Lower lobe of right lung (tissue), 2 donors: ENCODE measurements at places on chromosomes 13 and 19. TPM values are rescaled to one million over a fixed set of nuclear protein-coding genes. Genes with fewer than 3 reads are reported as not detected.

The CRB3 gene
- total RNA-seq: 36.3 TPM

DNA sequence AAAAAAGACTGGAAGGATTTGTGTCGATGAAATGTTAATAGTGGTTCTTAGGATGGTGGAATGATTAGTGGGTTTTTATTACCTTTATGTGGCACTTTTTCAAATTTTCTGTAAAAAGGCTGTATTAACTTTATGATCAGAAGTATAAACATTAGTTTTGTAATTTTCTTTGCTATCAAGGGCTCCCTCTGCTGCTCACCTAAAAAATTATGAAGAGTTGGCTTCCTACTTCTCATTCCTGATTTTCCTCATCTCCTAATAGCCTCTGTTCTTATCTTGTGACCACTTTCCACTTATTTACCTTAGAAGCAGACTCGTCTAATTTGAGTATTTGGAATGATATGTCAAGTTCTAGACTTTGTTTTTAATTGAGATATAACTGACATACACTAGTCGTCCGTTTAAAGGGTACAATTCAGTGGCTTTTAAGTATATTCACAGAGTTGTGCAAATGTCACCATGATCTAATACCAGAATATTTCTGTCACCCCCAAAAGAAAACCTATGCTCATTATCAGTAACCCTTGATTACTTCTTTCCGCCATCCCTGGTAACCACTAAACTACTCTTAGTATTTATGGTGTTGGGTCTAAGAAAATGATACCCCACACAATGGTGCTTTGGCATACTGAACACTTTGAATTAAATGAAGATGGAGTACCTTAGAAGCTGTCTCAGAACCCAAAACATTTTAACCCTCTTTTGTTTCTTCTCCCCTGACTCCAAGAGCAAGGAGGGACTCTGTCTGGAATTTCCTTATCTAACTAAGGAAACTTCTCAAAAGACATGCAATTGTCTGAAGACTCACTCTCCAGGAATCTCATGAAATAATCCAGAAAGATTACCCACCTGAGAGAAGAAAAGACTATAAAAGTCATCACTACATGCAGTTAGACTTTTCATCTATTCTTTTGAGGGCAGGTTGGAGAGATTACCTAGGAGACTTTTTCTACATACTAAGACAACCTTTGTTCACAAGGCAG, 311.3 kb downstream of the DLEU7 start:
- no peaks in the 10 kb centered on the region for H3K36me3 ChIP-seq
- no peak for DNase-seq
- H3K4me3 ChIP-seq: no peak overlapping the region
- H3K27ac ChIP-seq: no peak overlapping the region
- H3K27me3 ChIP-seq: no peaks in the 10 kb centered on the region

- no peak for DNase-seq
- H3K27me3 ChIP-seq: no peaks in the 10 kb centered on the region
- H3K4me3 ChIP-seq: no peak overlapping the region
- no peaks in the 10 kb centered on the region for H3K36me3 ChIP-seq
- H3K27ac ChIP-seq: no peak overlapping the region
- H3K4me1 ChIP-seq: no peaks in the 10 kb centered on the region
Measured at GRCh38 chr13:85970727-85971126, 171.5 kb upstream of the SLITRK6 start.

DNA sequence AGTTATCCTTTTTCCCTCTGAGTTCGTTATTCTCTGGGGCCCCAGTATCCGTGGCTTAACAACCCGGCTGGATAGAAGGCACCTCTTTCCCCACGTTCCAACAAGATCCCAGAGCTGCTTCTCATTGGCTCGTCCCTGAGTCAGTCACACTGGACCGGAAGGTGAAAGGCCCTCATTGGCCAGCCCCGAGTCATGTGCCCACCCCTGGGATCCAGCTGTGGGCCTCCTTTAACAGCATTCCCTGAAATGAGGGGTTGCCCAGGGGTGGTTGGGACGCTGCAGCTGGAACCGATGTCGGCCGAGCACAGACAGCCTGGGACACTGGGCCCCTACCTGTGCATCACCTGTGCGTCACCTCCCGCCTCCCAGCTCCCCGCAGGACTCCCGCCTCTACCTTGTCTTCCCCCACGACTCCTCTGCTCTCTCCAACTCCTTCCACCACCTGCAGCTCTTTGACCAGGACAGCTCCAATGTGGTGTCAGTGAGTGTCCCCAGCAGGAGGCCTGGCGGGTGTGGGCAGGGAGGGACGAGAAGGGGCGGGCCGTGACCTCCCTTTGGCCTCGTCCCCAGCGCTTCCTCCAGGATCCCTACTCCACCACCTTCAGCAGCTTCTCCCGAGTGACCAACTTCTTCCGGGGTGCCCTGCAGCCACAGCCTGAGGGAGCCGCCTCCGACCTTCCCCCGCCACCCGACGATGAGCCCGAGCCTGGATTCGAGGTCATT, 4.3 kb downstream of the TBC1D17 start:
- H3K27ac ChIP-seq: no peak overlapping the region
- DNase-seq: no peak
- peaks cover 83% of the 10 kb centered on the region for H3K36me3 ChIP-seq
- no peak overlapping the region for H3K4me3 ChIP-seq

GRCh38 chr19:32268381-32268780, 77.0 kb upstream of the ZNF507 start:
- no peaks in the 10 kb centered on the region for H3K4me1 ChIP-seq
- no peaks in the 10 kb centered on the region for H3K36me3 ChIP-seq
- no peaks in the 10 kb centered on the region for H3K27me3 ChIP-seq
- DNase-seq: no peak
- H3K4me3 ChIP-seq: no peak overlapping the region

- no peaks in the 10 kb centered on the region for H3K36me3 ChIP-seq
- DNase-seq: no peak
- H3K4me3 ChIP-seq: peak overlapping the region; percentile 7
- no peaks in the 10 kb centered on the region for H3K27me3 ChIP-seq
Measured at GRCh38 chr13:107210723-107211030, 642.7 kb upstream of the ARGLU1 start.

The CYP2F1 gene
- 1.7 TPM for total RNA-seq

The CCDC70 gene
- not detected for total RNA-seq

DNA sequence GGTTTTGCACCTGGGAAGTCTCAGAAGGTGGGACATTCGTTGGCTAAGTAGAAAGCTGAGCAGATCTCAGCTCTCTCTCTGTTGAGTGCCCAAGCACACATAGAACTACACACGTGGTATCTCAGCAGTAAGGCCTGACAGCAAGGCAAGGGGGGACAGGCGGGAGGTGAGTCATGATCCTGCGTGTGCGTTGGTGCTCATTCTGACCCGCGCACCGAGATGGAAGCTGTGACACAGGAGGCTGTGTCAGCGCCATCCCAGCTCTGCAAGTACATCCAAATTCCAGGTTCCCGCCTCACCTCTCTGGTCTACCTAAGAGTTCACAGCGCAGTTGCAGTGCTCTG, 135.7 kb downstream of the USP12 start:
- no peaks in the 10 kb centered on the region for H3K36me3 ChIP-seq
- peaks cover 7% of the 10 kb centered on the region for H3K4me1 ChIP-seq
- no peaks in the 10 kb centered on the region for H3K27me3 ChIP-seq
- no peak for DNase-seq

The KCTD15 gene
- total RNA-seq: 27.0 TPM

DNA sequence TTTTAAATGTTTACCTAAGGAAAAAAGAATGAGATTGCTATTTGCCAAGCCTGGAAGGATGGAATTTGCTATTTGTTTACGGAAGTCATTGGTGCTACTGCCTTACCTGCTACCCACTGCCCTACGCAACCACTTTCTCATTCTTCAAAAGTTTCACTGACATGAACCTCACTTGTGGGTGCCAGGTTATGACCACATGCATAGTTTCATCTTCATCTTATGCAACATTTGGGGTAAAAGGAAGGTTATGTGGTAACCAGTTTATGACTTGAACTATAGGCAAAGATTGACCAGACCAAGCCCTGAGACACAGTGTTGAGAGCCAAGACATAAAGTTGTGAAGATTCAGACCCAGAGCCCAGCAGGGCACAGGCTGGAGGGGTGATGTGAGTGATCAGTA, 142.5 kb downstream of the LACC1 start:
- H3K27me3 ChIP-seq: no peaks in the 10 kb centered on the region
- no peak overlapping the region for H3K4me3 ChIP-seq
- H3K4me1 ChIP-seq: peaks cover 10% of the 10 kb centered on the region
